ENCODE measurements at places on chromosomes 1 and 21.

GRCh38 chr1:222970040-222970439, 155.2 kb downstream of the DISP1 start:
- no peak for DNase-seq

GRCh38 chr1:171563675-171564074, 58.4 kb upstream of the MYOCOS start:
- no peak for DNase-seq

DNA sequence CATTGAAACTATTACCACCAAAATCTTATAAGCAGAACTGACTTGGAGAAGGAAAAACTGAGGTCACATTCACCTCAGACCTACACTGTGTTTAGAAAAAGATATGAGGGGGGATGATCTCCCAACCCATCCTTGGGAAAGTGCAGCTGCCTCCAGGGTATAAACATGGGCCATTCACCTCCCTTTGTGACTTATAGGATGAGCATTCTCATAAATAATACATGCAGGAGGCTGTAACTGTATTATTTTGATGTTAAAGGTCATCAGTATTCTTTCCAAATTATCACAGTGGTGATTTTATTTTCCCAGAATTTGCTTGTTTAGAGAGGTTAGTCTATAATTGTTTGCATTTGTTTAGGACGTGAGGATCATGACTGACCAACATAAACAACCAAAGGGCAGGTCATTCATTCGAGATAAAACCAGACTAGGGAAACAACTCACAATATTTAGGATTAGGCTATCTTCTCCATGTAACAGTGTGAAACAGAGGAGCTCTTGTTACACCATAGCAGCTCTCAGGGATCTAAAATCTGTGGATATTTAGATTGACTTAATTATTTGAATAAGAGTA, 109.2 kb upstream of the NR5A2 start:
- DNase-seq = no peak

DNA sequence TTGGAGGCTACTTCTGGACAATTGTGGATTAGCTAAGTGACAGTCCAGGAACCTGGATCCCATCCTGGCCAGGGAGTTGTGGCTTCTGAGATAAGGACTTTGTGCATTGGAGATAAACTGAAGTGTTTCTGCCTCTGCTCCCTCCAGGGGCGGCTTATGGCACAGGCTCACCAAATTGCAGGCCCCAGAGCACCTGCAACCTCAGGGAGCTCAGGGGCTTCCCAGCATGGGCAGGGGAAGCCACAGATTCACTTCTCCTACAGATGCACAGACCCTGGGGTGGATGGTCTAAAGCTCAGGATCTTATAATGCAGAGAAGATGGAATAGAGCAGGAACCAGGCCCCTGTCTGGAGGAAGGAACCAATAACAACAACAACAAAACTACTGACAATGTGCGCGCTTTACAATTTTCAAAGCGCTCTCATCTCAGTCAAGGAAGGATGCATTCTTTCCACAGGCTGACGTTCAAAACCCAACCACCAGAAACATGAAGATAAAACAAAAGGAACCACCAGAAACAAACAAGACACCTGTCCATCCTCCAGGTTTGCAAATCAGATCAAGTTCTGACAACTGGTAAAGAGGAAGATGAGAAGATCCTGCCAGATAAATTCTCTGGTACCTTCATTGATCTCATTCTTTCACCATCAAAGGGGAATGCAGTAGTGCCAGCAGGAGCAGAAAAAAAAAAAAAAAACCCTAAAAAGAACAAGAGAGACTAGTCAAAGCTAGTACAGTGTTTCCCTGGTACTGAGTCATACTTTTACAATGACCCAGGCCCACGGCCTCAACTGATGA, 121.0 kb upstream of the IRF2BP2 start:
- peak; percentile 16 for DNase-seq

DNA sequence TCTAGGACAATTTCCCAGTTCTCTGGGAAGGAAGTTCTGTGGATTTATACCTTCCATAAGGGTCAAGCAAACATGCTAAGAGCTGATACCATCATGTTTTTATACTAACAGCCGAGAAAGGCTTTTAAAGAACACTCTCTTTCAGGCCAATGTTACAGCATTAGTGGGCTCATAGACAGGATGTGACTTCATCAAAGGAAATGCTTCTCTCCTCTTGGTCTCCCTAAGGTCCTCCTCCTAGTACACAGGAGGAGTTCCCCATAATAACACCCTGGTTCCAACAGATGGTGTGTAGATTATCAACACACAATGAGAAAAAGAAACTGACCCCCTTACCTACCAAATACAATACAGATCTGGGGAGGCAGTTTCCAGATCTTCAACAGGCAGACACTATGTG, 26.7 kb upstream of the GLIS1 start:
- DNase-seq = no peak

GRCh38 chr1:154736841-154737240, 128.9 kb upstream of the ADAR start:
- DNase-seq = no peak

DNA sequence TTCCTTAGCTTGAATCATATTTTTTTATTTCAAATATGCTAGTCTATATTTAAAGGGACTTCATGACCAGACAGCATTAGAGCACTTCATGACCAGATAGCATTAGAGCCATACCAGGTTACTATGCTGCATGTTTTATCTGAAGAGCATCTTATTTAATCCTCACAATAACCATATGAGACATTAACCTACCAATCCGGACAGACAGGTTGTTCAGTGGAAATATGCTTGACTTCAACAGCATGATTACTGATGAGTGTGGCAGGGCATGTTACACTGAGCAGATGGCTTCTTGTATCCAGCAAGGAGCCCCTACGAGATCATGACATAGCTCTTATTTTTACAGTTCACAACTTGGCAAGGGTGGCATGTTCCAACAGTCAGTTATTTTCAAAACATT, 85.0 kb upstream of the KCTD3 start:
- no peak for DNase-seq

GRCh38 chr1:169364948-169365347, 2.6 kb downstream of the NME7 start:
- DNase-seq = no peak

DNA sequence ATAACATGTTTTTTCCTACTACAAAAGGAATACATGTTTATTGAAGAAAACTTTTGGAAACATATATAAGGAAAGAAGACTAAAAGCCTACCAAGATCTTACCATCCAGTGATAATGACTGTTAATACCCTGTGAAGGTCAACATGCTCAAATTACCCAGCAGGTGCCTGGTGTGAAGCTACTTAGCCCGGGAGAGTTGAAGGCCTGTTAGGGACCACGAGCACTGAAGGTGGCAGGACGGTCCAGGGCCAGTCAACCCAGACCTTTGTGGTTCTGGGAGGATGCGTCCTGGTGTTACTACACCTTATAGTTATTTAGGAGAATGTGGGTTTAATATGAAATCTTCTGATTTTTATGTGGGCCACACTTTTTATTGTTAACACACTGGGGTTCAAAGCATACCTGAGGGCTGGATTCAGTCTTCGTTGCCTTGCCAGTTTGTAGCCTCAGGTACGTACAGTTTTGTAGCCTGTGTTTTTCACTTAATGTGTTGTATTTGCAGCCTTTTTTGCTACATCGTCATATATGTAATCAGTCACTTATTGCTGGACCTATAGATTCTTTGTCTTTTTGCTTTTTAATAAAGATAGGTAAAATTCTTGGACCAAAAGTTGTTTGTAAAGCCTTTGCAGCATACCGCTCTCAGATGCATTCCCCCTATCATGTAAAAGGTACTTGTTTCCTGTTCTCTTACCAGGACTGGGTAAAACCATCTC, 9.8 kb downstream of the ITSN1 start:
- no peak for DNase-seq

- DNase-seq = no peak
Observed at GRCh38 chr1:4075436-4076225, 175.6 kb upstream of the C1orf174 start.

DNA sequence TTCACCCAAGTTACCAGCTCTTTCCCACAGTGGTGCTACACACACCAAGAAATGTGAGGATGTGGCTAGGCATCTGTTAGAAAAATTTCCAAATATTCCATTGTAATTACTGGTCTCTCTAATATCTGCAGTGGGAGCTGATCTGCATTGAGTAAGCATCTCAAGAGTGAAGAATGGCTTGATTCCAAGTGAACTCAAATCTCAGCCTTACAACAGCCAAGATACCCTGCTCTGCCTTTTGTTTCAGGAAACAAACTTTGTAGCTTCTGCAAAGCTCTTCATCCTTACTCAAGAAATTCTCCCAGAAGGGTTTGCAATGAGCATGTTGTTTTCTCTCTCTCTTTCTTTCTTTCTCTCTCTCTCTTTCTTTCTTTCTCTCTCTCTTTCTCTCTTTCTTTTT, 181.1 kb downstream of the FCRL5 start:
- DNase-seq = no peak

DNA sequence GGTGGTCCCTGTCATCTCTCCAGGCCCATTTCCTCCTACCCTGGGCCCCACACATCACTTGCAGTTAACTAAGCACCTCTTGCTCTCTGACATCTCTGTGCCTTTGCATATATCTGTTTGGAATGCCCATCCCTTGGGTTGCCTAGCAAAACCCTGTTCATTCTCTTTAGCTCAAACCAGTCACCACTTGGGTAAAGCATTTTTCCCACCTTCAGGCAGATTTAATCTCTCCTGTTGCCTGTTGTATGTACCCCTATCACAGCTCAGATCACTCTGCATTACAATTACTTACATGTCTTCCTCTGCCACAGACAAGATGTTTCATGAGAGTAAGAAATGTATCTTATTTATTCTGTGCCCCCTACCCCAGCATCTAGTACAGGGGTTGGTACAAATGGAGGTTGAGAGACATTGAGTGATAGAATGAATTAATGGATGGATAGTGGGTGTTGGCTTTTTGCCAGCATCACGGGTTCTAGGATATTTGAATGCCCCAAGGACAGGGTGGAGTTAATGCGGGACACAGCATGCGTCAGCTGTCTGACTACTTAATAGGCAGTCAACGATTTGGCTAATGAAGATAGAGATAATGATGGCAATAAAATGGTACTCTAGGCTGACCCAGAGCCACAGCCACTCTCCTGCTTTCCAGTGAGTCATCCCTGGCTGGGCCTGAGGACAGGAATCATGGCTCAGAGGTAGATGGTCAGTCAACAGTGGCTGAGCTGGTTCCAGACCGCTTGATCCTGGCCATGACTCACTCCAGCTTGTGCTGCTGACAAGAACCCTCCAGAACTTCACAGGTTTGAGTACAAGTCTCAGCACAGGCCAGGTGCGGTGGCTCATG, 6.5 kb downstream of the NR0B2 start:
- no peak for DNase-seq

GRCh38 chr1:180131510-180131909, 23.2 kb upstream of the QSOX1 start:
- DNase-seq = no peak

DNA sequence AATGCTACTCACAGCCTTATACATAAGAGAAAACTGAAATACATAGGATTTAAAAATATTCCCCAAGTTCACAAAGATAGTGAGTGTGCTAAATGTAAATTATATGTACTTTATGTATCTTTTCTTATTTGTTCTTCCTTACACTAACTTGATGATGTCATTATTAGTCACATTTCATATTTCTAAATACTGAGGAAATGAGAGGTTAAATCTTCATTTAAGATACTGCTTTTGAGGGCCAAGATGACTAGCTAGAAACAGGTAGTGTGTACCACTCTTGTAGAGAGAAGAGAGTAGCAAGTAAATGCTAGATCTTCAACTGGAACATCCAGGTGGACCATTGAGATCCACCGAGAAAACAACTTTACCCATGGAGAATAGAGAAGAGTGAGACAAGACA, 29.8 kb downstream of the PYHIN1 start:
- DNase-seq = no peak

DNA sequence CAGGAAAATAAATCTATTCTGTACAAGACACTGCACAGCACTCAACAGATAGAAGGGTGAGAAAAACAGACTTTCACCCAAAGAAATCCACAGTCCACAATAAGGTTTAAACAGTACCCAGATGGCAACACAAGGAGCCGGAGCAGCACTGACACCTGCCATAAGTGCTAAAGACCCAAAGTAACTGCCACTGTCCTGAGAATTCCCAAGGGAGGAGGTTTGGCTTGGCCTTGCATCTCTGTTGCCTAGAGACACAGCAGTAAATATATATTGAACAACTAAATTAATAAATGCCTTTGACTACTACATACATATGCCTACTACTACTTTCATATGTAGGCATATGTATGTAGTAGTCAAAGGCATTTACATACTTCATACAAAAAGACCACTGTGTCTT, 68.0 kb downstream of the VAV3 start:
- no peak for DNase-seq

DNA sequence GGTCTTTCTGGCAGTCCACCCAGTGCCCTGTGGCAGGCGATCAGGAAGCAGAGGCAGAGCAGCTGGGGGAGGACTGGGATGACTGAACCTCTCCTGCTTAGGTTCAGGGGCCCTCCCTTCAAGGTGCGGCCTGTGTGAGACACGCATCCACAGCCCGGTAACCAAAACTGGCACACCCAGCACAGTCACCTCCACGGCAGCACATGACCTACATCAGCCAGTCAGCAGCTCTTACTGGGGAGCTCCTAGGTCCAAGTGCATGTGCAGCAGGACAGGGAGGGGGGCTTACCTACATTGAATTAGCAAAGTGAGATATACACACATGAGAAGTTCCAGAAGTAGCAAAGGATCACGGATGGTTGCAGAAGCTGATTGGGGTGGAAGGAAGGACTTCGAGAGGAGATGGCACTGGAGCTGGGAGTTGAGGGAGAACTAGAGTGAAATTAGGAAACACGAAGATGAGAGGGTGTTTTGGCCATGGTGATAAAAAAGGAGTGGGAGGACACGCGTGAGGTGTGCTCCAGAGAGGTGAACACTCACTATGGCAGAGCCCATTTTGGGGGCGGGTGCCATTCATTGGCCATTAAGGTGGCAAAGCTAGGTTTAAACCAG, 51.4 kb upstream of the IRF2BP2 start:
- no peak for DNase-seq

GRCh38 chr1:226176870-226177269, 9.7 kb downstream of the ACBD3 start:
- no peak for DNase-seq

DNA sequence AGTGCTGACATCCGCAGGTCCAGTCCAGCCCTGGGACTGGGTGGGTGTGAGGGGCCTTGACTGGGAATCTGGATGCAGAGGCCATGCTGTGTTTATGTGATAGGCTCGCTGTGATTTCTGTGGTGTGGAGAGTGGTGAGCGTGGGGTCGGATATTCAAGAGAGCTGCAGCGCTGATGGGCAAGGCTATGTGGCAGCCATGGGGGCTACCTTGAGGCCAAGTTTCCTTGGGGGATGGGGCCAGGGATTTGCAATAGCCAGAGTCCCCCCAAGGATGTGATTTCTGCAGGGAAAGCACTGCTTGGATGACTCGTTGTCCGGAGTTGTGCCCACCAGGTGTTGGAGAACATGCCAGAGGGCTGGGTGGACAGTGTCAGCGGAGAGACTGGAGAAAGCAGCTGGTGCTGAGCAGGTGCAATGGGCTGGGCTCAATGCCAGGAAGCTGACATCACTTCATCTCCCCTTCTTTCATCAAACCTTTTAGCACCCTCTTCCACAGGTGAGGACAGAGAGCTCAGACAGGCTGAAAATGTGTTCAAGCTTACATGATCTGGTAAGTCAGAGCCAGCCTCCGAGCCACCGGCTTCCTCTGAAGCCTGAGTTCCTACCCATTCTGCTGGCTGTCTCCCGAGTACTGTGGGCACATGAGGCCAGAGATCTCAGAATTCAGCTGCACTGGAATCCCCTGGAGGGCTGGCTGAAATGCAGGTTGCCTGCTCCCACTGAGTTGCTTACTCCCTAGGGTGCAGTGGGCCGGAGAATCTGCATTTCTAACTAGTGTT, 132.9 kb downstream of the RHOU start:
- DNase-seq = no peak
